Stimulated activated effector memory CD8-positive, alpha-beta T cell treated with anti-CD3 and anti-CD28 coated beads, Interleukin-12 subunit alpha, Interleukin-12 subunit beta, amount 100 ng/mL, for 72 hours (primary cell): ENCODE measurements at places on chromosomes 2 and 18.

- DNase-seq: no peak
Observed at GRCh38 chr18:49656073-49656692, 94.3 kb downstream of the LIPG start.

DNA sequence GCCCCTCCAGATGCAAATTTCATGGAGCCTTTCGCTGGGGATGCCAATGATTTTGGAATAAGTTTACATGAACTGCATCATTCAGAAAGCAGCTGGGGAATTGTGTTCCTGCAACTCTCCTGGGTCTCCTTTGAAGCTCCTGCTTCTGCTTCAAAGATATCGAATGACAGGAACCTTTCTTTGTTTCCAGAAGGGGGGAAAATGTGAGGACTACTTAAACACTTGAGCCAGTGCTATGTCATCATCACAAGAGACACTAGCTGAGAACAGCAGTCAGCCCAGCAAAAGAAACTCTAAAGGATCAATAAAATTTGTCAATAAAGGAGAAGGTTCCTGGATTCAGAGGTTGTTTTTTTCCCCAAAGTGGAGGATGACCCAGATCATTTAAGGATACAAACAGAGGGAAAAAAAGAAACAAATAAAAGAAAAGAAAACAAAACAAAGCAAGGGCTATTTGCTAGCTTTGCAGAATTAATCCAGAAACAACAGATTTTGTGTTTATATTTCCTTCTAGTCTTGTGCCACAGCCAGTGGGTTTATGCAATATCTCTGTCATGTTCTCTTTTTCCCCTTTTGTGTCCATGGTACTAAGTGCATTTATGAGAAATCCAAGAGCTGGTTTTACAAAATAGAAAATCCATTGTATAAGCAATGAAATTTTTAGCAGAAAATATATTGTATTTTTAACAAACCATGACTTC lies 463.7 kb downstream of the CDH2 start:
- no peak for DNase-seq

- no peak for DNase-seq
Observed at GRCh38 chr2:238650536-238650935, 197.3 kb upstream of the TWIST2 start.

- peak; percentile 62 for DNase-seq
Observed at GRCh38 chr2:200455958-200456421, 53.9 kb downstream of the KCTD18 start.

GRCh38 chr2:105553538-105554196 lies 154.8 kb upstream of the FHL2 start:
- no peak for DNase-seq

DNA sequence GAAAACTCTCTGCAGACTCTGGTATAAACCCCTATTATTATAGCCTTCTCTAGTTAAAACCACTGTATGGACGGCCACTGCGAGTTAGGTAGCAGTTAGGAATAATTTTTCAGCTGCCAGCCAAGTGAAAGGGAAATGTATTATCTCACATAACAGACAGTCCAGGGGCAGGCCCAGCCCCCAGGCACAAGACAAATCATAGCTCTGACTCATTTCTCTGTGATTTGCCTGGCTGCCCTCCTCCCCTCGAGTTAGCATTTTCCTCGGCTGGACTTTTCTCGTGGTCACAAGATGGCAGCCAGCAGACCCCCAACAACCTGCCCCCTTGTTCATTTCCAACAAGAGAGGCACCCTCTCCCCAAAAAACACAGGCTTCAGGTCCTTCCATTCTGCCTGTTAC lies 10.5 kb downstream of the VIT start:
- no peak for DNase-seq

DNA sequence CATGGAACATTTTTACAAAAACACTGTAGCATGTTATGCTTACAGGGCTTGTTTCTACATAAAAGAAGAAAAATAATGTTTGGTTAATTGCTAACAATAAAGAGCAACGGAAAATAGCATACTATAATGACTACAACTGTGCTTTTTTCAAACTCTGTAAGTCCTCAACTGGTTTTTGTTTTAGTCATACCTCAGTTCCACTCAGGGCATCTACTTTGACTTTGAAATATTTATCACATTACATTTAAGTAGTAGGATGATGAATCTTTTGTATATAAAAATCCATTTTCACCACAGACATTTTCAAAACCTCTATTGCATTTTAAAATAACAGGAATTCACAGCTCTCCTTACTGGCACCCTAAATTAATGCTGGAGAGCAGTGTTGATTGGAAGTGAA lies 8.3 kb downstream of the SATB2 start:
- no peak for DNase-seq

GRCh38 chr2:239400596-239401066 lies at the start of gene HDAC4:
Gene HDAC4 (minus strand): TSS chr2:239401020. CDS start chr2:239352699, 48,321 bp downstream.
- DNase-seq: no peak

DNA sequence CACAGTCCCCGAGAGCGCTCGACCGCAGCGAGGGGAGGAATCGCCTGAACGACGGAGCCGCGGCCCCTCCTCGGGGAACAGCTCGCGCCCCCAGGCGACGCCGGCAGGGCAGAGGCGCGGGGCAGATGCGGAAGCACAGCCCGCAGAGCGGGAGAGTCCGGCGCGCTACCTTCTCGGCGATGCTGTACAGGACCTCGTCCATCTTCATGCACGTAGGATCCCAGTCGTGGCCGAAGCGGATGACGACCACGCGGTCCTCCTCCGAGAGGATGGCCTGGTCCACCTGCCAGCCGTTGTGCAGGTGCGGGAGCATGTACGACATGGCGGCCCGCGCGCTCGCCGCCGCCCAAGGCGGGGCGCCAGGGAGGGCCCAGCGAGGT lies 302 bp downstream of the TXNL4A start:
- DNase-seq: peak; percentile 87

GRCh38 chr2:84897773-84898172 lies 7.7 kb upstream of the TMSB10 start:
- no peak for DNase-seq

DNA sequence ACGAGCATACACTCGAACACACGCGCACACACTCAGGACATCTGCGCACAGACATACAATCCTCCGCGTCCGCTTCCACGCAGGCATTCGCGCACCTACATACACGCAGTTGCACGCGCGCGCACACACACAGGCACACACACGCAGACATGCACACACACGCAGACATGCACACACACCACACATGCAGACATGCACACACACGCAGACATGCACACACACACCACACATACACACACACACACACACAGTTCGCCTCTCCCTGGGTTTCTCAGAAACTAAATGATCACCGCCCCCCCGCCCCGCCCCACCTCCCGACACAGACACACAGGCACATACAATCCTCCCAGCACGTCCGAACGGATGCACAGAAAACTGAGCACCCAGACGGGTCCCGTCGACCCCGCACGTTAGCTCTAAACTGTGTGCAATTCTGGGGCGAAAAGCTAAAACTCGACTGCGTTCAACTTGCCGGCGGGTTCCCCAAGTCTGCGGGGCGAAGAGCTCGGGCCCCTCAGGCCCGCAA lies 1.0 kb downstream of the EPHA4 start:
- no peak for DNase-seq

GRCh38 chr18:27602092-27602491 lies 417.0 kb upstream of the CHST9 start:
- DNase-seq: no peak

DNA sequence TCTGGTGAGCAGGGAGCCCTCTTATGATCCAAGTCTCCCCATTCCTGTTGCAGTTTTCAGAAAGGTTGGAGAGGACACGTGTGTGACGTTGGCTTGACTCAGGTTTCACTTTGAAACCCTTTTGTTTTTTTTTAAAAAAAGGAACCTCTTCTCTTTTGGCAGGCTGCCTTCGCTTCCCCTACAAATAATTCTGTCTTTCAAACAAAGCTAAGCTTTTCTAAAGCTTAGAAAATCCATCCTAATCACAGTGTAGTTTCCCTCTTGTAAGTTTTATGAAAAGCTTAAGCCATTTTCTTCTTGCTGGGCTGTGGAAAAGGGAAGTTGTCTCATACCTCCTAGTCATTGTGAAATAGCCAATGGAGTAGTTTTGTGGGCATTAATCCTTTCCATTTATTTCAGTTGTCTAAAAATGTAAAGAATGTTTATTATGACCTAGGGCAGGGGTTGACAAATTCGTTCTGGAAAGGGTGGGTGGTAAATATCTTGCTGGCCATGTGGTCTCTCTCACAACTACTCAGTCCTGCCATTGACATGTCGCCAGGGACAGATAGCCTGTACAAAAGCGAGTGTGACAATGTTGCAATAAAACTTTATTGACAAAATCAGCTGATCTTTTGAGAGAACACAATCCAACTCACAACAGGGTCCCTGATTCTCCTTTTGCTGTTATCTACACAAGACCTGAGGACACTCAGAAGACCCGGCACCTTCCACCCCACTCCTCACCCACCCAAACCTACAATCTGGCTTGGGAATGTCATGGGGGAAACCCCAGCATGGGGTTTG lies 878.8 kb downstream of the RNF144A start:
- DNase-seq: no peak

DNA sequence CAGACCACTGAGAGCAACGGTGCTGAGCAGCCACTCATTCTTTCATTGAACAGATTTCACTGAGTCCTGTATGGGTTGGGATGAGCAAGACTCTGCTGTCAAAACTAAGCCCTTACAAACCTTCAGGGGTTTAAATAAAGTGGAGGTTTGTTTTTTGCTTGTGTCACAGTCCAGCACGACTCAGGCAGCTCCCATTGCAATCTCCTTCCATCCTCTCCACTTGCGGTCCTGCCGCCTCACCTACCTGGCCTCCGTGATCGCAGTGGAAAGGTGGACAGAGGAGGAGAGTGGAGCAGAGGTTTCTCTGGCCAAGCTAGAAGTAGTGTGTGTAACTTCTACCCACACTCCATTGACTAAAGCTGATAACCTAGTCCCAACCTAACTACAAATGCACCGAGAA lies 332.2 kb downstream of the ZNF516 start:
- no peak for DNase-seq

- DNase-seq: no peak
Observed at GRCh38 chr2:120945832-120946499, 210.3 kb downstream of the GLI2 start.

DNA sequence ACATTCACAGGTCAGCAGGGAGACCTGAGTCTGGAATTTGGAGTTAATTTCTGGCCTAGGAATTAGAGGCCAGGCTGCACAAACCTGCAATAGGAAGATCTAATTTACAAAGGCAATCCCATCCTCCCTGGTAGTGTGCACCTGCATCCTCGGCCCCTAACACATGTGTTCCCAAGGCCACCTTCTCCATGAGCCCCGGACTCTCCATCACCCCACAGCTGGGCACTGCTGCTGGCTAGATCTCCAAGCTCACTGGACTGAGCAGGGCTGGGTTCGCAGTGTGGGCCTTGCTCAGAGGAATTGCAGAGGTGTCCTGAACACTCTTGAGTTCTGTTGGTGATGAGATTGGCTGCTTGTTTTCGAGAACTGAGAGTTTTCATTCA lies 162.6 kb upstream of the TWIST2 start:
- no peak for DNase-seq

DNA sequence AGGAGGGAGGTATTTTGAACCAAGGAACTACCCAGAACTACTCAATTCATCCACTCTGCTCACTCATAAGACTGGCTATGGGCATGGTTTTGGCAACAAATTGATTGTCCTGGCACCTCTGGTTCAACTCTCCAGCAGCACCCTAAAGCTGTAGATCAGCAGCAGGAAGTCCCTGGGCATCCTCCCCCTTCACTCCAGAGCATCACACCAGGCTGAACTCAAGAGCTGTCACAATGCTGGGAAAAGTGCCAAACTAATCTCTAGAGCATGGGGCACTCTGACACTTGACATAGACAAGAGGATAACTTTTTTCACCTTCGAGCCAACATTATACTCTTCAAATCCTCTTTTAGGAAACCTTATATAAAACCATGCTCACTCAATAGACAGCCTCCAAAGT lies 154.1 kb upstream of the RBBP8 start:
- DNase-seq: no peak

DNA sequence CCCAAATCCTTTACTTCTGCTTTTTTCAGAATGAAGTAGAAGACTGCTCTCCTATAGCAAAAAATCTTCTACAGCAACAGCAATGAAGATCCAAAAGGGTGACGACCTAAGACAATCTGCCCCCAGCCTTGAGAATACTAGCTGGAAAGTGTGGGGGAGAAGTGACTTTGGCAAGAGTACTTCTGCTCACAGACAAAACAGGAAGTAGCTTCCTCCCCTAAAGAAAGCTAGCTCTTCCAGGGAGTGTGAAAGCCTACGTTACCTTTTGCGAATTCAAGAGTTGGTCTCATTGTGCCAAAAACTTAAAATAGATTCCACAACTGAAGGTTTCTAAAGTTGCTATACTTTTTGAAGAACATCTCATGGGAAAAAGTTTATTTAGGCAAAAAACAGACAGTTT lies 1069.2 kb upstream of the CHAC2 start:
- DNase-seq: no peak

- peak; percentile 79 for DNase-seq
Observed at GRCh38 chr2:24827321-24828237, 34.4 kb downstream of the CENPO start.

GRCh38 chr2:74249406-74250122 lies 51.1 kb downstream of the MTHFD2 start:
- no peak for DNase-seq

DNA sequence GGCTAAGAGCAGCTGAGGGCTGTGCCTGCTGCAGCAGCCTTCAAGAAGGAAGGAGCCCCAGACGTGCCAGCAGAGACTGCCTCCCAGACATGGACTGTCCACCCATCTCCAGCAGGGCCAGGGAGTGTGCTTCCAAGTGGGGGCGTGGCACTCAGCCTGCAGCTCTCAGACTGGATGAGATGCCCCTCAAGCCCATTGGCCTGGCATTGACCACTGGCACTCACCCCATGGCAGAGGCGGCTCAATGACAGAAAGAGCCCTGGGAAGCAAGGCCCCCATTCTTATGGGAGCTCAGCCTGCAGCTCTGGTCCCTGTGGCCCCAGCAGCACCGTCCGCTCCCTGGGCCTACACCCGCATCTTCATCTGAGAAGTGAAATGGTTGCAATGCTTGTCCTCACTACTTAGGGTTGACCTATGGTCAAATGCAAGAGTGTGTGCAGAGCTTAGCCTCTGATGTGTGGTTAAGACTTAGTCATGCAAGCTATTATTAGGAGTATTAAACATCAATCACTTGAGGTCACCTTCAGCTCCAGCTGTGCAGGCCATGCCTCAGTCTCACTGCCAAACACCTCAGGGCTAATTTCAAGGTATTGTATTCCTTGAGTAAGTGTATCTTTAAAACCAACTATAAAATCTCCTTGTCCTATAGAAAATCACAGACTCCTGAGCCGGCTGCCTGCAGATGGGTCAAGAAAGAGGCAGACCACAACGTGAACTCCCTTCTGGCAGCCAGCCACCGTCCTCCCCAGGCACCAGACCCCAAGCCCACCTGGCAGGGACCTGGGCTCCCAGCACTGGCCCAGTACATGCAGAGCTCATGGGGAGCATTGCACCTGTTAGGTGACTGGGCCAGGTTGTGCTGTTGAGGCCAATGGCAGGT lies 194.8 kb downstream of the NDUFA10 start:
- DNase-seq: no peak

DNA sequence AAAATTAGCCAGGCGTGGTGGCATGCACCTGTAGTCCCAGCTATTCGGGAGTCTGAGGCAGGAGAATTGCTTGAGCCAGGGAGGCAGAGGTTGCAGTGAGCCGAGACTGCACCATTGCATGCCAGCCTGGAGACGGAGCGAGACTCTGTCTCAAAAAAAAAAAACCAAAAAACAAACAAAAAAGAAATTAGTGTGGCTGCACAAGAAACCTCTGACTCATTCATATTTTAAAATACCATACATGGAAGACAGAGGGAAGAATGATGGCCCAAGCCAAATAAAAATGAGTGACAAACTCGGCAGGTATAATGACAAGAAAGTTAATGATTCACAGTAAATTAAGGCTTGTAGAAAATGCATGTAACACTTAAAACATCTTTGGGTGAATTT lies 875.8 kb downstream of the EPHA4 start:
- DNase-seq: no peak
